ENCODE measurements at places on chromosomes 16 and 17. TPM values are rescaled to one million over a fixed set of nuclear protein-coding genes. Genes with fewer than 3 reads are reported as not detected.

Gene MYCBPAP
- 0.98 TPM for total RNA-seq

Gene PRR29
- 0.38 TPM for total RNA-seq

Gene KRTAP9-4
- not detected for total RNA-seq

Gene KRTAP4-2
- total RNA-seq = not detected

Gene CACNG3
- not detected for total RNA-seq

Gene DUSP3
- 101 TPM for total RNA-seq

Gene ATF7IP2
- total RNA-seq = 2.6 TPM

Gene ASGR2
- total RNA-seq = not detected

Gene TMC7
- 0.33 TPM for total RNA-seq

Gene KRT33B
- total RNA-seq = not detected

Measured in mesangial cell (primary cell).